ENCODE measurements at places on chromosomes 5 and 9.

GRCh38 chr5:135831851-135832555 lies 2.5 kb upstream of the SLC25A48 start:
- DNase-seq: no peak

- DNase-seq: no peak
Measured at GRCh38 chr9:119934497-119934896, 565.3 kb upstream of the BRINP1 start.

DNA sequence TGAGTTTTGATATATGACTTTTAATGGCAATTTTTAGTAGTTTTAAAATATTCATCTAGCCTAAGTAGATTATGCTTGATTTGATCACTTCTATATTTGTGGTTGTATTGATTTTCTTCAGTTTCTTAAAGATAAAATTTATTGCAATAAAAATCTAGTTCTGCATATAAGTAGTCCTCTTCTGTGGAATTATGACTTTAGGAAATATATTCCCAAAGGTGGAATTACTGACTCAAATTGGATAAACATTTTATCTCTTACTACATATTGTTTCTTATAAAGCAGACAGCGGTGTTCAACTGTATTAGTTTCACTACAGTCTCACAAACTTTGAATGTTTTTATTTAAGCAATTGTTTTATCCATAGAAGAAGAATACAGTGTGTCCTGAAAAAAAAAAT lies 883.0 kb upstream of the SEMA6A start:
- DNase-seq: no peak

DNA sequence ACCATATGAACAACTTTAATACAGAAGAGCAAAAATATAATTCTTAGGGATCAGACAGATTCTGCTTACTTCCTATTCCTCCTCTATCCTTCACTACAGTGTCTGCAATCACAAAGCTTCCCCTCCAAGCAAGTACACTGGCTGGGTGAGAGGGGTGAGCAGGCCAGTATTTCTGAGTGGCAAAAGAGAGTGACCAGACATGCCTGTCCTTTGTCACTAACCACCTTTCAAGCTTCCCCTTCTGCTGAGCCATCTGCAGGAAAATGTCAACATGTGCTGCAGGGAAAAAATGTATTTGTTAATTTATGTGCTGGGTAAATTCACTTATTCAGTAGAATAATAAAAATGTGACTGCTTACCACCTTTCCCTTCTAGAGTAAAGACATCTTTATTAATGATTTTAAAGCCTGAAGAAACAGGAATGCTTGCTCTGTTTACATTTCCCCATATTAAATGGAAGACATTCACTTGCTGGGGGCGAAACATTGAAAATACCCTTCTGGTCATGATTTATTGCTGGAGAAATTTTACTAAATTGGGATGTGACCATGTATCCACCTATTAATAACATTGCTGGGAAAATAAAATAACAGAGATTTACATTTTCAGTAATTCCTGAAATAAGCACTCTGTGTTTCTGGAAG lies 84.9 kb downstream of the SPOCK1 start:
- no peak for DNase-seq

DNA sequence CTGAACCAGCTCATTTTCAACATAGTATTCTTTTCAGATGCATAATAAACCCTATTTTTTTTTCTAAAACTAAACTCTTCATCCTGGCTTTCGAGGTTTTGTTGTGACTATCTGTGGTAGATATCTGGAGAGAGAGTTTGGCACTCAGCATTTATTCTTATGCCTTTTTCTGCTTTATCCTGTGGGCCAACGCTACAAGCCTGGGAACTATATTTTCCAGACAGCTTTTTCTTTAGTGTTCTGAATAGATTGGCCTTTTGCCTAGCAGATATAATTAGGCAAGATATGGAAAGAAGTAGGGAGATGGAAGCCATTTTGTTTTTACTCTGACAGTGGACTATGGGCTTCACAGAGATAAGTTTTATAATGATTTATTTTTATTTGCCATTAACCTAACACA lies 486.7 kb downstream of the TMEM232 start:
- no peak for DNase-seq

- DNase-seq: no peak
Measured at GRCh38 chr5:125227333-125228095, 481.1 kb upstream of the ZNF608 start.

GRCh38 chr5:168039566-168040248 lies 251.7 kb upstream of the WWC1 start:
- DNase-seq: no peak

DNA sequence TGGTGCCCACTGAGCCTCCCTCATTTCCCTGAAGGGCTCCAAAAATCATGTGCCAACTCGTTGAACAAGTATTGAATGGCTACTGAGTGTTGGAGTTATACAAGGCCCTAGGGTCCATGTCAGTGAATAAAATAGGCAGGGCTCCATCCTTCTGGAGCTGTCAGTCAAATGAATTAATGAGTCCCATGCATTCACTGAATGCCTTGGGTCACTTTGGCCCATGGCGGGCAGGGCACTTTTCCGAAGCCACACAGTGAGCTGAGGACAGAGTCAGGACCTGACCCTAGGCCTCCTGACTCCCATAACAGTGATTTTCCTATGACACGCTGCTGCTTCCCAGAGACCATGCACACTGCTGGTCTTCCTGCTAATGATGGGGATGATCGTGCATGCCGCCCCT lies 27.3 kb upstream of the SLC36A1 start:
- no peak for DNase-seq

DNA sequence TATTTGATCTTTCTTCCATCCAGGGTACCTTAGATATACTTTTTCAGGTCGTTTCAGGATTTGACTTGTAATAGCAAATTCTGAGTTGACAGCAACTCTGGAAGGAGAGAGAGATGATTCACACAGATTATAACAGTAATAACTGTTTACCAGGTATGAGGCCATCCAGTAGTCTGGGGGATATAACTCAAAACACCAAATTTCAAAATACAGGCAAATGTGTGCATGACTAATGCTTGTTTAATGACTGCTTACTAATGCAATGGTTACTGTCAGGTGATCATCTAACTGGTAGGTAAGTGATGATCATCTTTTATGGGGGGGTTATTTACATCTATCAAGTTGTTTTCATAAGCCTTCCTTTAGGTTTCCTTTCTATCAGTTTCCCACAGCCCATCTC lies 412.3 kb downstream of the MAT2B start:
- DNase-seq: no peak

DNA sequence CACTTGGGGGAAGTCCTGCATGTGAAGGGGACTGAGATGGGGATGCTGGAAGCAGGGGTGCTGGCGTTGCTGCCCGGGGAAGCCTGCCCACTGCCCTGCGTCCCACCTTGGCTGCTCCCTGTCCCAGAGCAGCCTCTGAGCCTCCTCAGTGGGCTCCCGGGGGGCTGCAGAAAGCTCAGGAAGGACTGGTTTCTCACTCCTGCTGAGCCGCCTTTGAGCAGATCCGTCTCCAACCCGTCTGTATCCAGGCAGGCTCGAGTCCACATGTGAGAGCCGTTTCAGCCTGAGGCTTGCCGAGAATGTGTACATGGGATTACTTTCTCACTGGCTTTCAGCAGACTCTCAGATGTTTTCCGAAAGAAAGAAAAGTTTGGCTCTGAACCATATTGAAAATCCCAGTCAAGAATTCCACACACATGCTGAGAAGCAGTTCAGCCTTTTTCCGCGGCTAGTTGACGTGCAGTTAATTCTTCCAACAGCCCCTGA lies 95.3 kb upstream of the COL5A1 start:
- DNase-seq: no peak

DNA sequence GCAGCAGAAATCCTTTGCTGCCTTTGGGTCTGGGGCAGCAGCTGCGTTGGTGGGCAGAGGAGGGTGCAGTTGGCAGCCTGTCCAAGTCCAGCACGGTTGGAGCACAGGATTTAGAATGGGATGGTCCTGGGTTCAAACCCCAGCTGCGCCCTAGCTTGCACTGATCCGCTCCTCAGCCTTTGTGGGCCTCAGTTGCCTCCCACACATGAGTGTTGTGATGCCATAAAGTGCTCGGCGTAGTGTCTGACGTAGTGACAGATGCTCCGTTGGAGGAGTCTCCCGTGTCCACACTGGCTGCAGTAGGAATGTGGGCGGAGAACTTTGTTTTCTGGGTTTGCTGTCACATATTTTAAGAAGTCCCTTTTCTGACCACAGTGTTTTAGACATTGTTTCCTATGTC lies 36.0 kb downstream of the SLC46A2 start:
- DNase-seq: no peak

GRCh38 chr5:144206141-144206540 lies 35.5 kb downstream of the KCTD16 start:
- DNase-seq: no peak

DNA sequence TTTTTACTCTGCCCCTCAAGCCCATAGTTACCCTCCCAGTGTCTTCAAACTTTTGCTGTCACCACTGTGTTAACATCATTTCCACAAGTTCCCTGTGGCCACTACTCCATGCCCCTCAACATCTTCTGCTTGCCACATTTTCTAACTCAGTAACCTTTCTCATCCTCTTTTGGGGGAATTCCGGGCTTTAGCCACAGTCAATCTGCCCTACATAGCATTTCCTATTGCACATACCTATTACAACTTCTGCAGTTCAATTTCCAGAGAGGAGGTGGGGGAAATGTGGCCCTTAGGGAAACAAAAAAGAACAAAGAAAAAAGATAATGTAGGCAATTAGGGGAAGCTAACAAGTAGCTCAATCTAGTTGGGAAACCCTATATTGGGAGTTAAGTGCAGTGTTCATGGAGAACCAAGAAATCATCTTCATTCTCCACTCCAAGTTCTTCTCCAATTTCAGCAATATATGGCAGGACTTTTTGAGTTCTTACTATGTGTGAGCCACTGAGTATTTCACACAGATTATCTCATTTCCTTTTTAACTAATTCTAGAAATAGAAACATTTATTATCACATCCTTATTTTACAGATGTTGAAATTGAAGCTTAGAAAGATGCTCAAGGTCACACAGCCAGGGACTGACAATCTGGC lies 40.2 kb upstream of the LPAR1 start:
- peak; percentile 24 for DNase-seq

DNA sequence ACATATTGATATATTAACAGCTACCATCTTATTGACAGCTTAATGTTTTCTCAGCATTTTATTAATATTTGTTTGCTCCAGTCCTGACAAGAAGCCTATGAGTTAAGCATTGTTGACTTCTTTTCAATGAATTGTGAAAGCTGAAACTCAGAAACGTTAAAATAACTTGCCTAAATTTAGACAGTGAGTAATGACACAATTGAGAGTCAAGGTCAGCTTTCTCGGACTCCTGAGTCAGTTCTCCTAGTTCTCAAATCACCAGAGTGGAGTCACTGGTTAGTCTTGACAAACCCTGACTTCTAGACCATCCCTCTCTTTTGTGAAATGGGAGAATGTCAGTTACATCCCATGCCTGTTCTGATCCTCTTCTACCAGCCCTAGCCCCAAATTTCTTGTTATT lies 222.7 kb upstream of the ACO1 start:
- peak; percentile 15 for DNase-seq

- DNase-seq: peak; percentile 24
Measured at GRCh38 chr9:112348257-112349007, 15.0 kb upstream of the PTBP3 start.

DNA sequence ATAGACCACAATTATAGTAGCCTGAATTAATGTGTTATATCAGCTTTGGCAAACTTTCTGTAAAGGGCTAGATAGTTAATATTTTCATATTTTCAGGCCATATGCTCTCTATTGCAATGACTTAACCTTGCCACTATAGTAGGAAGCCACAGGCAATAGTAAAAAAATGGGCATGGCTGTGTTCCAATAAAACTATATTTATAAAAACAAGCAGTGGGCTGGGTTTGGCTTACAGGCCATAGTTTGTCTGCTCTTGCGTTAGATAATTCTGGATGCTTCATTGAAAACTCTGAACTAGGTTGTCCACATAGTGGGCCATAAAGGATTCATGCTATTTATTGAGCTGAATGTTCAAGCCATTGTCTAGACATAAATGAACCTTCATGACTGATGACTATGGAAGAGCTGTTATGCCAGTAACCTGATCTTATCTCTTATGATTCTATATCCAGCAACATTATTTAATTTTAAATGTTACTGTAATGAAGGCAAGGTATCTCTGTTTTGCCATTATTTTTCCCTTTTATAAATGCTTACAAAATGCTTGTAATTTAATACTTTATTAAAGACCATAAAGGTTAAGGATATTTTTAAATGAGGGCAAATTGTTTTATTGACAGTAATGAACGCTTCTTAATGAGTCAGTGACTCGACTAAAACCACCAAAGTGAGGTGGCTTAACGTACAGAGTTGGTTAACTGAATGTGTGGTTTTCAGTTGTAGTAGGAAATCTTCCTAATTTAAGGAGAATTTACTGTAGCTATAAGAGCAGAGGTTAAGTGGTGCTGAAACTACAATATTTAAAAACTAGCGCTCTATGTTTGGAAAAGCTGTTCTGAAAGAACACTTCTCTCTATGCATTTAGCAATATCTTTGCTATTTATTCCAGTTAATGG lies 560.6 kb downstream of the PRR16 start:
- DNase-seq: no peak

DNA sequence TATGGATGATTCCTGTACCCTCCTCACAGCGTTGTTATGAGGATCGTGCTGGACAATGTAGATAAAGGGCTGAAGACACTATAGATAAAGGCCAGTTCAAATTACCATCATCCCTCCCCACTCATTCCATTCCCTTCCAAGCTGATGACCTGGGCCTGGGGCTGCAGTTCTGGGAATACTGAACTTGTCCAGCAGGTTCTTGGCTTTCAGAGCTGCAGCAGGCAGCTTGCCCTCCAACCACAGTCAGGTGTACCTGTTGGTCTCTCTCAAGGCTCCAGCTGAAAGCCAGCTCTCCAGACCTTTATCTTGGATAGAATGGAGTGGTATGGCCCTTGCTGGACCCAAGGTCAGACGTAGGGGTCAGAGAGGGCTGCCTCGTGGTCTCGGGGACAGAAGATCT lies 92.5 kb downstream of the PCDH1 start:
- DNase-seq: no peak

- no peak for DNase-seq
Measured at GRCh38 chr5:144028058-144028457, 142.4 kb downstream of the YIPF5 start.

DNA sequence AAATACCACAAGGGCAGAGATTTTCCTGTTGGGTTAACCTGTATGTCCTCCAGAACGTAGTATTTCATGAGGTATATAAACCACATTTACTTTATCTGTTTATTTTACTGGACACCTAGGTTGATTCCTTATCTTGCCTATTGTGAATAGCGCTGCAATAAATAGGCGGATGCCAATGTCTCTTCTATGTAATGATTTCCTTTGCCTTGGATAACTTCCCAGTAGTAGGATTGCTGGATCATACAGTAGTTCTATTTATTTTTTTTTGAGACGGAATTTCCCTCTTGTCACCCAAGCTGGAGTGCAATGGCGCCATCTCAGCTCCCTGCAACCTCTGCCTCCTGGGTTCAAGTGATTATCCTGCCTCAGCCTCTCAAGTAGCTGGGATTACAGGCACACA lies 15.6 kb upstream of the TUT7 start:
- DNase-seq: no peak

GRCh38 chr5:114185274-114185673 lies 176.6 kb upstream of the KCNN2 start:
- no peak for DNase-seq

- DNase-seq: no peak
Measured at GRCh38 chr5:90408571-90409317, 812 bp downstream of the CETN3 start.

GRCh38 chr9:111851553-111851952 lies 45.1 kb upstream of the UGCG start:
- no peak for DNase-seq
